Astrocyte of the spinal cord (primary cell): ENCODE measurements at places on chromosomes 2 and 18.

- DNase-seq: no peak
These were observed 72.9 kb downstream of the CIB4 start for GRCh38 chr2:26568076-26568890.

DNA sequence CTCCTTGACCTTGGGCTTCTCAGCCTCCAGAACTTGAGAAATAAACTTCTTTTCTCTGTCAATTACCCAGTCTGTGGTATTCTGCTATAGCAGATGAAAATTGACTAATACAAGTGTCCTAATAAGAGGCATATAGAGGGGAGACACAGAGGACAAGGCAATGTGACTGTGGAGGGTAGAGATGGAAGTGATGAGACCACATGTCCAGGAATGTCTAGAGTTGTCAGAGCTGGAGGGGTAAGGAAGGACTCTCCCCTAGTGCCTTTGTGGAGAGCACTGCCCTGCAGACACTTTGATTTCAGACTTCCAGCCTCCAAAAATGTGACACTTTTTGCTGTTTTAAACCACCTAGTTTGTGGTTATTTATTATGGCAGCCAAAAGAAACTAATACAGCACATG lies 74.4 kb downstream of the ACKR3 start:
- DNase-seq: no peak

DNA sequence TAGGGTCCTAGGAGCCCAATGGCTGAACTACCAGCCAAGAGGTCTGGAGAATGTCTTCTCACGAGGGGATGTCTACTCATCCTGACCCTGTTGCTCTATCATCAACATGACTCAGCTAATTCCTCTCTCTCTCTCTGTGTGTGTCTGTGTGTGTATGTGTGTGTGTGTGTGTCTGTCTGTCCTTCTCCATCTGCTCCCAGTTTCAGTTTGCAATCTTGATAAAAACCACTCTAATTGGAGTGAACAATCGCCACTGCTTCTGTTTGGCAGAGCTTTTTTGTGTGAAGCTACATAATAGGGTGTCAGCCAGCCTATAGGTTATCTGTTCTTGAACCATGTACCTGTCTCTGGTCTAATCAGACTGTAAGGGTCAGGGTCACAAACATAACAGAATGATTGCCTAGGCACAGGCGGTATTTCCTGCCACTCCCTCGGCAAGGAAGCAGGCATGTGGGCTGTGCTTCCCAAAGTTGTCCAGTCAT lies 219.8 kb downstream of the SH3BP4 start:
- peak; percentile 64 for DNase-seq

DNA sequence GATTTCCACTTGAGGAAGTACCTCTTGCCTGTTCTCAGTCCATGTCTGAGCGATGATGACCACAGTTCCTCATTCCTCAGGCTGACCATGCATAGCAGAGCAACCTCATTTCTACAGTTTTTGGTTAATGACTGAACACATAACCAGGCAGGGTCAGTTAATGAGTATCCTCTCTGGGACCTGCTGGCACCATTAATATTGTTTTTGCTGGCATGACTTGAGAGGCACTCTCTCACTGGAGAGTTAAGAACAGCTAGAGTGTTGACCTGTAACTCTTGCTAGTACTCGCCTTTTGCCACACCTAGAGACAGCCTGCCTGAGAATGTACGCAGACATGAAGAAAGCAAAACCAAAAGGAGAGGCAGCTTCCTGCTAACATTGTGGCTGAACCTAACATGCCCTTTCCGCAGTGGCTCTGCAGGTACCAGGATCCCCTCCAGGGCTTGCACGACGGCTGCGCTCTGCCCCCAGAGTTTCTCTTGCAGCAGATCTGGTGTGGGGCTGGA lies 23.9 kb downstream of the PECR start:
- DNase-seq: peak; percentile 93

DNA sequence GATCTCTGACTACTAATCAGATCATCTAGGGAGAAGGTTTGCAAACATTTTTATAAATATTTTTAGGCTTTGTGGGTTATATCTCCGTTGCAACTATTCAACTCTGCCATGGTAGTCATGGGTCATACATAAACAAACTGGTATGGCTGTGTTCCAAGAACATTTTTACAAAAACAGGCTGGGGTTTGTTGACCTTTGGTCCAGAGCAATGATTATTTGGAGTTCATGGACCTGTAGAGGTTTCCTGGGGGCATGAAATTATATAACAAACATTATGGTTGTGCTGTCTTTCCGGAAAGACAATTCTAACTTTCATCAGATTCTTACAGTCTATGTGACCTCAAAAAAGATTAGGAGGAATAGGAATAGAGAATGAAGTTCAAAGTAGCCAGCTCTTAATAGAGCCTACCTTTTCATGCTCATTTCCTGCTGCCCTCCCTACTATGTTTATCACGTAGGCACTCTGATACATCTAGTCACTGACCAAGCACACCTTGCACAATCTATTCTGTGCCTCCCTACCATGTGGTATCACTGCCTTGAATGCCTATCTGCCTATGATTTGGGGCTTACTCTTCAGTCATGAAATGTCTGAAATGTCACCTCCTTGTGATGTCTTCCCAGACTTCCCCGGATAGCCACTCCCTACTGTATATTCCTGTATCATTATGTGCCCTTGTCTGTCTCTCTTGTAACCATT lies 102.4 kb upstream of the SCN1A start:
- DNase-seq: peak; percentile 59

GRCh38 chr2:43323857-43324256 lies 97.5 kb upstream of the ZFP36L2 start:
- no peak for DNase-seq

DNA sequence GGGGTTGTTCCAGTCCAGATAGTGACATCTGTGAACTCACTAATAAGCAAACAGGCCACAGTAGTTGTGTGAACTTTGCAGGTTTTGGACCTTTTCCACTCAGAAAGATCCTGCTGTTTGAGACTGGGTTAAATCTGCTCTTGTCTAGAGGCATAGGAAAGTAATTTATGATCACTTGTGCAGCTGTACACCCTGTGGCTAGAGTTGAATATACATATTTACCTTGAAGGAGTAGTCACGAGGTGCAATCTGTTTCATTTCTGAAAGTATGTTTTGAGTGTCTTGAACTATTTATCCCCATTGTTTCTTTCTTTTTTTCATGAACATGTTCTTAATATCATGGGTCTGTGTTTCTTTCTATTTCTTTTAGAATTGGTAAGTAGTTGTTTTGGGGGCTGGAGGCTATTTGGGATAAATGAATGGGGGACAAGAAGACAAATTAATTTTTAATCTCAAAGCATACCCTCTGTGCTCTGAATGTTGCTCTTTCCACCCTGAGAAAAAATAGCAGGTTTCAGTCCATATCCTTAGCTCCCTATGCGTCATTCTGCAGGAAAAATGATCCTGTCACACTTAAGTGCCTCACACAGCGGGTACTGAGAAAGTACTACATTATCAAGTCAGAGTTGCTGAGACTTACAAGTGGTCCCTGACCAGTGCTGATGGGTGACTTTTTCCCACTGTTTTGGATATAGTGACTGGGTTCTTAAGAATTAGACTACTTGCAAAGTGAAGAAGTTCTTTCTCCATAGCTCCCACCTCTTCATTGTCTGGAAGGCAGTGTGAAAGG lies 28.2 kb downstream of the DCC start:
- no peak for DNase-seq

GRCh38 chr18:51211552-51211951 lies 14.1 kb upstream of the MEX3C start:
- DNase-seq: peak; percentile 84

DNA sequence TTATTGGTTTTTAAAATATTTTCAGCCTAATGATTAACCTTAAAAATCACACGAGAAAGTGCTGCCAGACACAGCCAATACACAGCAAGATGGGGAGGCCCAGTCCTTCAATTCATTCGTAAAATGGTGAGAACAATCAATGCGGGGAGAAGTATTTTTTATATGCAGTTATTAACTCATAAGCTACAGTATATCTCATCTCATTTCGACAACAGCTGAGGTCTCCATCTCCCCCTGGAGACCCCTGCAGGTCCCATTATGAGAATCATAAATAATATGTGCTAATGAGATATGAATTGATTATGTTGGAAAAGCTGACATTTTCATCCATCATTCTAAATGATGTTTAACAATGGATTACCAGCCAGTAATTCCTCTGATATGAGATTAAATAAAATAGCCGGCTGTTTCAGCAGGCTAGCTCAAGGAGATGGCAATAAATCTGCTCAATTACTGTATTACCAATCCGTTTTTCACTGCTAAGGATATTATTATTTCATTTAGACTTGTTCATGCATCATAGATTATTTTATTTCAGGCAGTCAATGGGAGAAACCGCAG lies 535.8 kb downstream of the GALR1 start:
- no peak for DNase-seq

- DNase-seq: no peak
These were observed 39.5 kb downstream of the TMEM247 start for GRCh38 chr2:46518861-46519260.

- peak; percentile 13 for DNase-seq
These were observed 208.7 kb downstream of the CLIP4 start for GRCh38 chr2:29323961-29324360.

- DNase-seq: no peak
These were observed 46.3 kb downstream of the LTBP1 start for GRCh38 chr2:32993005-32993539.

- DNase-seq: no peak
These were observed 98.8 kb downstream of the KLHL29 start for GRCh38 chr2:23483791-23484190.

- DNase-seq: no peak
These were observed 326.1 kb upstream of the SKOR2 start for GRCh38 chr18:47577520-47577919.

DNA sequence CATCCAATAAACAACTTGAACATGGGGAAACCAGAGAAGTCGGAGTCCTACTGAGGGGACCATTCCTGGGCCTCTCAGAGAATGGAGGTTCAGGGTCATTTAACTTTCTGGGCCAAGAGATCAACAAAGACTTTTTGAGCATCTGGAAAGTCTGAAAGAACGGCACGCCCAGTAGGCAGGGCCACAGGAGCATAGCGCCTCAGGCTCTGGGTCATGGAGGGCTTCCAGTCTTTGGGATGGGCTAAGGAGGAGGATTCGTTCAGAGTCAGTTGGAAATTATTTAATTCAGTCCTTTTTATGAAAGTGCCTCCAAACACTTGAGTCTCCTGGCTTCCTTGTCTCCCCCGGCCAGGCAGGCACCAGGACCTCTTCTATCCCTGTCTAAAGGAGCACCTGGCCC lies 101.1 kb upstream of the GLI2 start:
- no peak for DNase-seq
